ENCODE measurements at places on chromosomes 7 and 10. TPM values are rescaled to one million over a fixed set of nuclear protein-coding genes. Genes with fewer than 3 reads are reported as not detected.

DNA sequence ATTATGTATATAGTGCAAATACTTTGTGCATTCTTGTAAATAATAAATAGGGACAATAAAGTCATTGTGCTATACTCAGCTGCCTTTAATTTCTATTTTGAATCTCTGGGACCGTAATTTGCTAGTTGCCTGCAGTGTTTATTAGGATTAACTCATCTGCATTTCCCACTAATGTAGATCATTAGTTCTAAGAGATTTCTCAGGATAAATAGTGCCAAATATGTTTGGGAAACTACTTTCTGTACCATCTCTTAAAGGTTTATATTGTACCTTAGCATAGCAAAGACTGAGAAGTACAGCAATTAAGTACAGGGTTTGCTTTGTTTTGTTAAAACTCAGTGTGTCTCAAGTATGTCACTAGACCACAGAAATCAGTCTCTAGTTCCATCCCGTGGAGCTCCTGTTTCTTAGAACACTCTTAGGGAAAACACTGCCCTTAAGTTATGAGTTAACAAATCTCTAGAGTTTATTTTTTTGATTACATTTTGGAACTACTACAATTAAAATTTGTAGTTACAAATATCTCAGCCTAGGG is 26.0 kb downstream of the ADD3 start:
- no peaks in the 10 kb centered on the region for H3K27me3 ChIP-seq
- H3K4me3 ChIP-seq = no peak overlapping the region
- no peak overlapping the region for H3K27ac ChIP-seq

GRCh38 chr10:3487228-3487627 is 297.8 kb downstream of the KLF6 start:
- no peak overlapping the region for H3K4me3 ChIP-seq
- no peaks in the 10 kb centered on the region for H3K4me1 ChIP-seq
- DNase-seq = no peak
- no peaks in the 10 kb centered on the region for H3K27me3 ChIP-seq
- no peaks in the 10 kb centered on the region for H3K36me3 ChIP-seq

- no peaks in the 10 kb centered on the region for H3K27me3 ChIP-seq
- H3K27ac ChIP-seq = no peak overlapping the region
- no peak overlapping the region for H3K4me3 ChIP-seq
- H3K36me3 ChIP-seq = no peaks in the 10 kb centered on the region
Observed at GRCh38 chr10:71582019-71582418, 137.6 kb downstream of the C10orf105 start.

GRCh38 chr10:122551450-122551849 is 9.1 kb upstream of the DMBT1 start:
- H3K27me3 ChIP-seq = no peaks in the 10 kb centered on the region
- no peak overlapping the region for H3K27ac ChIP-seq
- DNase-seq = no peak
- H3K36me3 ChIP-seq = no peaks in the 10 kb centered on the region
- H3K4me1 ChIP-seq = no peaks in the 10 kb centered on the region
- no peak overlapping the region for H3K4me3 ChIP-seq

DNA sequence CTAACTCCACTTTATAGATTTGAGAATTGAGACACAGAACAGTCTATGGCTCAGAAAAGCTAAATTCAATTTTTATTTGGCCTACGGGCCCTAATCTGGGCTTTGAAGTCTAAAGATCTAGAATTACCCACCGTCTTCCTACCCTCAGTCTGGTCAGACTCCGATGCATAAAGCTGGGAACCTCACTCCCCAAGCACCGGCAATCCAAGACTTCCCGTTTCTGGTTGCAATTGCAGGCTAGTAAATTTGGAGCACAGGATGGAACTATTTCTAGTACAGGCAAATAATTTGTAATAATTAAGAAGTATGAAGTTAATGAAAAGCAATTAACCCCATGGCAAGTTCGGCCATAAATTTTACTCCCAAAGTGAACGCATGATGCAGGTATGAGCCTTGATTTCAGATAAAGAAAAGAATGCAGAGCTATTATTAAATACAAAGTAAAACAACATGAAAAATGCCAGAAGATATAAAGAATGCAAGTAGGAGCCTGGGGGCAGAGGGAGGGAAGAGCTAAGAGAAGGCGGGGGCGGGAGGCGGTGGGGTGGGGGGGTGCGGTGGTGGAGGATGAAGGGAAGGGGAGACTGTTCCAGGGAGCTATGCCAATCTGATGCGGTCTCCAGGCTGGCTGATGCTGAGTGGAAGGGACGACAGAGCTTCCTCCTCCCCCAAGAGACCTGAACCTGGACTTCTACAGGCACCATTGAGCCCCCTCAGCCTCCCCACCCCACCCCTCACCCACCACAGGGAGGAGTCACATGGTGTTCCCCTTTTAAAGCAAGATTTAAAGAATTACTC is 45.1 kb downstream of the BPGM start:
- no peaks in the 10 kb centered on the region for H3K27me3 ChIP-seq
- H3K27ac ChIP-seq = peak overlapping the region; percentile 88
- H3K4me1 ChIP-seq = peaks cover 7% of the 10 kb centered on the region
- DNase-seq = peak; percentile 80

- H3K36me3 ChIP-seq = no peaks in the 10 kb centered on the region
- DNase-seq = no peak
Observed at GRCh38 chr10:24346877-24347519, 138.1 kb downstream of the KIAA1217 start.

- no peak overlapping the region for H3K27ac ChIP-seq
- no peak overlapping the region for H3K4me3 ChIP-seq
- no peaks in the 10 kb centered on the region for H3K4me1 ChIP-seq
- DNase-seq = no peak
- no peaks in the 10 kb centered on the region for H3K27me3 ChIP-seq
- H3K36me3 ChIP-seq = no peaks in the 10 kb centered on the region
Observed at GRCh38 chr7:157292770-157293412, 43.9 kb upstream of the DNAJB6 start.

GRCh38 chr10:23037561-23037960 is 57.8 kb upstream of the MSRB2 start:
- H3K36me3 ChIP-seq = no peaks in the 10 kb centered on the region
- H3K27me3 ChIP-seq = no peaks in the 10 kb centered on the region
- no peak overlapping the region for H3K4me3 ChIP-seq
- no peak overlapping the region for H3K27ac ChIP-seq
- DNase-seq = no peak

SLC29A3 gene
- 13.8 TPM for total RNA-seq

DNA sequence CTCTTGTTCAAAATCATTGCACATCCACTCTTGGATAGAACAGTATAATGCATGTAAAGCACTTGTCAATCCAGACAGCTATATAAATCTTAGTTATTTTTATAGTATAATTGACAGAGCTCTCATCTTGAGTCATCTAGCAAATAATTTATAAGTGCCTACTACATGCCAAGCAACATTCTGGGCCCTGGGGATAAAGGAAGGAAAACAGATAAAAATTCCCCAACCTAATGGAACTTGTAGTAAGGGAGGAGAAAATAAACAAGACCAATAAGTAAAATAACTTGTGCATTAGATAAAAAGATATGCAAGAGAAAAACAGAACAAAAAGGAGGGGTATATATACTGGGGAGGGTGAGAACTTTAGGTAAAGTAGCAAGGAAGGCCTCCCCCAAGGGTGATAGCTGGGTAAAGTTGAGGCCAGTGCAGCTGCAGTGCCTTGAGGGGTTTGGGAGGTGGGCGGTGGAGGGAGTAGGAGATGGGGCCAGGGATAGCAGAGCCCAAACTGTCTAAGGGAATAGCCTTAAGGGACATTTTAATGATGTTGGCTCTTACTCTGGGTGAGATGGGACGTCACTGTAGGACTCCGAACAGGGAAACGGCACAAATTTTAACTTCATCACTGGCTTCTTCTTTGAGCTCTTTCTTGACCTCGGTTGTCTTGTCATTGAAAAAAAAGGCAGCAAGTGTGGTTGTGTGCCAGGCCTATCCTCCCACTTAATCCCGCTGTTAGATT is 79.3 kb upstream of the SEC61G start:
- H3K27me3 ChIP-seq = no peaks in the 10 kb centered on the region
- H3K4me1 ChIP-seq = peaks cover 16% of the 10 kb centered on the region
- no peak overlapping the region for H3K4me3 ChIP-seq
- no peak for DNase-seq
- H3K36me3 ChIP-seq = no peaks in the 10 kb centered on the region

DNA sequence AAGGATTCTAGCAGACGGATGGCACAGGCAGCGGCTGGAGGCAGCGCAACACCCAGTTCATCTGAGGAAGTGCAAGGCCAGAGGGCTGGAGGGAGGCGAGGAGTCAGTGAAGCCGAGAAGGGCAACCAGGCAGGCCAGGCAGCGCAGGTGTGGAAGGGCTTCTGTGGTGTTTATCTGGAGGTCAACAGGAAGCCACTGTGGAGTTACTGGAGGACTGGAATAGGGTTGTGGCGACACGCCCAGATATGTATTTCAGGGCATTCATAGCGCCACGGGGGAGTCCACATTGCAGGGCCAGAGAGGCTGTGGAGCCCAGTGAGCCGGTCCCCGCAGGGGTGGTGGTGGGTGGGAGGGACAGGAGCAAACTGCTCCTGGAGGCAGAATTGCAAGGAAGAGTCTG is 150.6 kb downstream of the CDH23 start:
- no peaks in the 10 kb centered on the region for H3K4me1 ChIP-seq
- H3K4me3 ChIP-seq = no peak overlapping the region
- H3K27ac ChIP-seq = no peak overlapping the region
- no peaks in the 10 kb centered on the region for H3K36me3 ChIP-seq
- DNase-seq = no peak
